NCI-H2081 (cell line): ENCODE measurements at places on chromosomes 11 and 22.

DNA sequence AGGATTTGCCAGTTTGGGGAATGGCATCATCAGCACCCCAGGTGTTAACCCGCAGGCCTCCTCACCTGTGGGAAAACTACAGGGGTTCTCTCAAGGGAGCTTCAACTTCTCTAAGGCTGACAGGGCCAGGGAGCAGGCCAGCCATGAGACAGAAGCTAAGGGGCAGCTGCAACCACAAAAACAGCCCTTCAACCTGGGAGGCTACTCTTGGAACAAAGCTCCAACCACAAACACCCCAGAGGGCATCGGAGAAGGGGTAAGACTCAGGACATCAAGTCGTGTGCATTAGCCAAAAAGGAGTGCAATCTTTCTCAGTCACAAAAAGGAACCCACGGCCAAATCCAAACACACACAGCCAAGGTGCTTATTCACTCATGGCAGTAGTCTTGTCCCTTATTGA lies 103.0 kb downstream of the PLEKHA7 start:
- no peak for DNase-seq

DNA sequence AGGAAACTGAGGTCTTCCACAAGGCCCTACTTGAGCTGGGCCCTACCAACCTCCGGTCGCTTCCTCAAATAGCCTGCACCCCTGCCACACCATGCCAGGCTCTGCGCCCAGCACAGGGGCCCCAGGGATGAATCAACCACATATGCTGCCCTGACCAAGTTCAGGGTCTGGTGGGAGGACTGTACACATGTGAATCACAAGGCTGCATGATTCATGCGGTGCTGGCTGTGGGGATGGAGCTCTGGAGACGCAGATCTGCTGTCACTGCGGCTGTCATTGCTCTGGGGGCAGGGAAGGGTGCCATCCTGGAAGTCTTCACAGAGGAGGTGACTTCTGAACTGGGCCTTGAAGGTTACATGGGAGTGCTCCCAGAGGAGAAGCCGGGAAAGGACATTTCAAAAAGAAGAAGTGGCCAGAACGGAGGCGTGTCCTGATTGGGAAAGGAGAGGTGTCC lies 21.5 kb downstream of the CYTH4 start:
- DNase-seq = no peak

DNA sequence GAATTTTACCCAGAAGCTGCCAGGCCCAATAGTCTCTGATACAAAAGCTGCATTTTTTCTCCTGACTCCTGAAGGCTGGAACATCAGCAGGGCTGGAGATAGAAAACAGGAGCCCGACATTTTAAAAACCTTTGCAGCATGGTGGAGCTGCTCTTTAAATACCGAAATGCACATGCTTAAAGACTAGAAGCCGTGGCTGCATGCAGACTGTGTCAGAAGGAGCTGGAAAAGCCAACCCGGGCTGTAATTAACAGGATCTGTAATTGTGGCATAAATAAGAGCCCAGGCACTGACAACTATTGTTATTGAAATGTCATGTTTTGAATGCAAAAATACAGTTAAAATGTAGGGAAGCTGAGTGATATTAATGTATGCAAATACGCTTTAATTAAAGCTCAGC lies 304.9 kb upstream of the PLET1 start:
- peak; percentile 52 for DNase-seq

DNA sequence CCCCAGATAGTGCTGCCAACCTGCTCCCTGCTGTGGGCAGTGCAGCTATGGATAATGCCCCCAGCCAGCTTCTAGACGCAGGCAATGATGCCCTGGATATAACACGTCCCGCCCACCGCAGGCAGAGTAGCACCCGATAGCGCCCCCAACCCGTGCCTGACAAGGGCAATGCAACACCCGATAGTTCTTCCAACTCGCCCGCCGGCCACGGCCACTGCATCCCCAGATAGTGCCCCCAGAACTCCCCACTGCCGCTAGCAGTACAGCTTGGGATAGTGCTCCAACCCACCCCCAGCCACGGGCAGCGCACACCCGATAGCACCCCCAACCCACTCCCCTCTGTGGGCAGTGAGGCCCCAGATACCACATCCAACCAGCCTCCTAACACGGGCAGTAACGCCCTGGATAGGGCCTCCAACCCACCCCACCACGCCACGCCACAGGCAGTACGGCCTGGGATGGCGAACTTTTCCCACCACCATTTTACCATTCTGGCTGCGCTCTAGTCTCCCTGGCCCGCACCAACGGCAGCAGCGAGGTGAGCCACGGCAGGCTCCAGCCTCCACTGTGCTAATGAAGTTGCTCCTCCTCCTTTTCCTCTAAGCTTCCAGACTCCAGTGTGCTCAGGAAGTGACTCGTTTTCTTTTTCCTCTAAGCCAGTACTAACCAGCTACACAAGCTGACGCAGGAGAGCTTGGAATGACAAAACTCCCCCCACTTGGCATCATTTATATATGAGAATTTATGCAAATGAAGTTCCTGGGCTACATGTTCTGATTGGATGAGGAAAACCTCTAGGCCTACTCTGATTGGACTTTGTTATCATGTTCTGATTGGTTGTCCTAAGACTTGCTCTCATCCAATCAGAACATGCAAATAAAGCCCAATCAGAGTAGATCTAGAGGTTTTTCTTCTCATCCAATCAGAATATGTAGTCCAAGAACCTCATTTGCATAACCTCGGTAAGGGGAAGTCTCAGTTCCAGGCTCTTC lies 3.0 kb upstream of the RFPL3 start:
- DNase-seq = no peak

GRCh38 chr11:114775875-114776621 lies 97.7 kb downstream of the NXPE2 start:
- DNase-seq = peak; percentile 23

DNA sequence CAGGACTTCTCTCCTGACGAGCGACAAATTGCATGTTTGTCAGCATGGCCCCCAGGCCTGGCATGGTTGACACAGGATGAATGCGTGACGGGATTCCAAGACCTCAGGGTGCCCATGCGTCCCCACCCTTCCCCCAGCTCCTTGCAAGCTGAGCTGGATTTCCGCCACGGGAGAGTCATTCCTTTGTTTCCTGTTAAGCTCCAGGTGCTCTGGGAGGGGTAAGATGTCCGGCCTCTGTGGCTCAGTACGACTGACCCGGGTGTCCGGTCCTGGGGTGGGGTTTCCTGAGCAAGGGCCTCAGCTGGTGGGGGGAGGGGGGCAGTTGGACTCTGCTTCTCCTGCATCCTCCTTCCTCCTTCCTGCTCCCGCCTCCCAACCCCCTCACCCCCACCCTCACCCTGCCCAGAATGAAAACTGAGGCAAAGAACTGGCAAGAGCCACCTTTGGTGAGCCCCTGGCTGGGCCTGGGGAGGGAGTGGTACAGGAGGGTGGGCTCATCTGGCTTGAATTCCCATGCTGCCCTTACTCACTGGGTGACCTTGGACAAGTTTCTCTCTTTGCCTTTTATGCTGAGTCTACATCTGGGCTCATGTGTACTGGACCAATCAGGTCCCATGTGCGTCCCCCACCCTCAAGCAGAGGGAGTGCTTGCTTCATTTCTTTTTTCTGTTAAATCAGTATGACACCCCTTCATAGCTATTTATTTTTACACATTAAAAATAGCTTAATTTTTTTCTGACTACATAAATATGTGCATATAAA lies 2.5 kb downstream of the CDC42EP2 start:
- DNase-seq = no peak

DNA sequence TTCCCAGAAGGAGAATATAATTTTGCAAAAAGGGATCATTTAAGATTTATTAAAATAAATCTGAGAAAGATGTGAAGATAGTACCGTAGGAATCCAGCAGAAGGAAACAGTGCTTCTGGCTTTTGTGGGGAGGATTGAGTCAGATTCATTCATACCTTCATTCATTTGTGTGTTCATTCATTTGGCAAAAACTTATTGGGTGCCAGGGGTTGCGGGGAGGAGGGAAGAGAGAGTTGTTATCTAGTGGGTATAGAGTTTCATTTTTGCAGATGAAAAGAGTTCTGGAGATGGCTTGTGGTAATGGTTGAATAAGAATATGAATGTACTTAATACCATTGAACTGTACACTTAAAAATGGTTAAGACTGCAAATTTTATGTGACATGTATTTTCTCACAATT lies 31.1 kb downstream of the BMAL1 start:
- DNase-seq = no peak

- DNase-seq = no peak
Measured at GRCh38 chr11:88288560-88288959, 49.0 kb downstream of the CTSC start.

GRCh38 chr11:96472085-96472484 lies 82.3 kb downstream of the JRKL start:
- DNase-seq = no peak

- no peak for DNase-seq
Measured at GRCh38 chr11:77107950-77108349, 5.3 kb downstream of the OMP start.

- DNase-seq = no peak
Measured at GRCh38 chr22:42217752-42218280, 52.6 kb downstream of the TCF20 start.

- DNase-seq = no peak
Measured at GRCh38 chr11:1071571-1072115, 3.0 kb upstream of the MUC2 start.

GRCh38 chr11:125224391-125225021 lies 60.0 kb downstream of the PKNOX2 start:
- no peak for DNase-seq

DNA sequence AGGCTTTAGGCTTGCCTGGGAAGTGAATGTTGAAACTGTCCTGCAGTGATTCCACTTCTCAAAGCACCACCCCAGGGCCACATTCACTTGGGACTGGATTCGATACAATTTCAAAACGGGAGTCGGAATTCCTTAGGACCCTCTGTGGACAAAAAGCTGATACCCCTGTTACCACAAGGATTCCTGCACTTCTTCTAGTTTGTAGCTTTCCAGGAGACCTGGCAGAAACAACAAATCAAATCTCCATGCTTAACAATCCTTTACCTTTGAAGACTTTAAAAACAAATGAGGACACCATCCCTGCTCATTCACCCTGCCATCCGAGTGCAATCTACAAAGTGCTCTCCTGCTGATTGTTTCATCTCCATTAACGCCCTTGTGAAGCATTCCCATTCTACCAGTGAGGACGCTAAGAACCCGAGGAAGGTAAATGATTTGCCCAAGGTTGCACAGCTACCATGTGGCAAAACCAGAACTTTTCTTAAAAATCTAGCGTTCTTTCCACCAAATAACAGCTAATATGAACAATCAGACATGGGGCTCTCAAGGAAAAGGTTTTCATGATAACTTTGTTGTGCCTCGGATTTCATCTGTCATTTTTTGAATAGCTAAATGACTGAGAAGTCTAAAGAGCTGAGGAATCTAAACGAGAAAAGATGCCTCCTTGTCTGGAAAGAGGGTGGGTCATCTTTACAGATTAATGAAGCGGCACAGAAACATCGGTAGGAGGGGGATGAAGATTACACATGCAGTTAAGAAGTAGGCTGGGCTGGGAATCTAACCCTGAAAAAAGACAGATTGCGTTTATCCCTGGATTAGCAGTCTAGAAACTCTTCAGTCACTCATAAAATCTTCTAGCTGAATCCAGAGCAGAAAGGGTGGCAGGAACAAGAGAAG lies 720 bp upstream of the MPZL2 start:
- no peak for DNase-seq

- DNase-seq = no peak
Measured at GRCh38 chr11:125464666-125465065, 31.4 kb downstream of the FEZ1 start.

- DNase-seq = no peak
Measured at GRCh38 chr11:26755762-26756161, 33.9 kb upstream of the SLC5A12 start.

GRCh38 chr22:25403284-25403810 lies 161.1 kb upstream of the GRK3 start:
- DNase-seq = no peak

DNA sequence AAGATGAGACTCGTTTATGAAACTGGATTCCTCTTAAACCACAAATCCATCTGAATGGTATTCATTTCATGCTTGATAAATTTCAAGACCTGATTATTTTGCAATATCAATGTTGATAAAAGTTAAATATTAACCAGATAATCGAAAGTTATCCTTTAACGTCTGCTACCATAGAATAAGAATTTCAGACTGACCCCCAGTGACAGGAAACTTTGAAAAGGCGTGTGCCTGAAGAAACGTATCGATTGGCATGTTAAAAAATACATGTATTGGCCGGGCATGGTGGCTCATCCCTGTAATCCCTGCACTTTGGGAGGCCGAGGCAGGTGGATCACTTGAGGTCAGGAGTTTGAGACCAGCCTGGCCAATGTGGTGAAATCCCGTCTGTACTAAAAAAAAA lies 13.9 kb downstream of the SCGB1A1 start:
- DNase-seq = no peak

DNA sequence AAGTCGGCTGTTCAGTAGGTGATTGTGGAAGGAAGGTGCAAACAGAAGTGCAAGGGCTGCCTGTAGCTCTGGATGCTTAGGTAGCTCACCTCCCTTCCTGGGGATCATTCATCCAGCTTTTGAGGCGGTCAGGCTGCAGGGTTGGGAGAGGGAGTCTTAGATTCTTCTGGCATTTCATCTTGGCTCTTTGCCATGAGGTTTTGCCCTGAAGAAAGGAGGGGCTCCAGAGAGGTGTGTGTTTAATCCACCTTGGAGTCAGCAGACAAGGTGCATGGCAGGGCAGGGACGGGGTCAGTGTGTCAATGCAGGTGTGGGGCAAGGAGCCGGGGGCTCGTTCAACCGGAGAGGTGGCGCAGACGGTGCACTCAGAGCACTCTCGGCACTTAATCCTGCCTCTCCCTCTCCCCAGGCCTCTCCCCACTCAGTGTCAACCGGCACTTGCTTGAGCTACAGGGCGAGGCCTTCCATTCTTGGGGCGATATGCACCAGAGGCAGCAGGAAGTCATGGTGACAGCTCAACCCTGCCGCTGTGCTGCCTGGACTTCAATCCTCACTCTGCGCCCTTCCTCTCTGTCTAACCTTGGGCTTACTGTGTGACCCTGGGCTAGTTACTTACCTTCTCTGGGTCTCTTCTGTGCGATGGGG lies 7.2 kb downstream of the ADAMTS15 start:
- no peak for DNase-seq

DNA sequence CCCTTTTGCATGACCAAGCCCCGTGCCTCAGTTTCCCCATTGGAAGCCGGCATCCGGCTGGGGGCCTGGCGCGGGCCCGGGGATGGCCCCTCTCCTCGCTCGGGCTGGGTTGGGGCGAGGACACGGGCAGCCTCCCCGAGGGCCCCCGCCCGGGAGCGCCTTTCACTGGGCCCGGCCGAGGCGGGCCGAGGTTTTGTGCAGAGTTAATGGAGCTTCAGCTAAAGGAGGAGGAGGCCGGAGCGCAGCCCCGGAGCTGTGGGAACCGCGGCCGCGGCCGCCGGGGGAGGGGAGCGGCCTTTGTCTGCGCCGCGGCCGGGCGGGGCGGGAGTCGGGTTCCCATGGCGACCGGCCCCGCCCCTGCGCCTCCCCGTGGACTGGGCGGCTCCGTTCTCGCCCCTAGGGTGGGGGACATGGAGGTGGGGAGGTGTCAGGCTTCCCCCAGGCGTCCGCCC lies 1.4 kb upstream of the MAPK11 start:
- peak; percentile 65 for DNase-seq

DNA sequence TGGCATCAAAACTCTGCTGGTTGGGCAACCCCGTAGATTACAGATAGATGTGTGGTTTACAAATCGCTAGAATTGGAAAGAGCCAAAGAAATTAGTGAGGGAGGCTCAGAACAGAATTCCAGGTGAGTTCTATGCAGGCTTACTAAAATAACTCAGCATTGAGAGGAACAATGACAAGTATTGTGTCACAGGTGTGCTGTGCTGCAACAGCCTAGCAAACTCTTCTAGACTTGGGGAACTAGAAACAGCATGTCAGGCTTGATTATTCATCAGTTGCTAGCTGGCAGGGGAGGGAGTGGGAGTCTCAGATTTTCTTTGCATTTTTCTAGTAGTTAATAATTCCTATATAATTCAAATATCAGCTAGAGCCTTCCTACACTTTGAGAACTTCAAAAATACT lies 26.3 kb upstream of the RASD2 start:
- DNase-seq = no peak
